Karpas-422 (cell line): ENCODE measurements at places on chromosomes 3 and 15. TPM values are rescaled to one million over a fixed set of nuclear protein-coding genes. Genes with fewer than 3 reads are reported as not detected.
A peak's percentile ranks its signal among the peaks of the same experiment; 100 is the strongest.

DNA sequence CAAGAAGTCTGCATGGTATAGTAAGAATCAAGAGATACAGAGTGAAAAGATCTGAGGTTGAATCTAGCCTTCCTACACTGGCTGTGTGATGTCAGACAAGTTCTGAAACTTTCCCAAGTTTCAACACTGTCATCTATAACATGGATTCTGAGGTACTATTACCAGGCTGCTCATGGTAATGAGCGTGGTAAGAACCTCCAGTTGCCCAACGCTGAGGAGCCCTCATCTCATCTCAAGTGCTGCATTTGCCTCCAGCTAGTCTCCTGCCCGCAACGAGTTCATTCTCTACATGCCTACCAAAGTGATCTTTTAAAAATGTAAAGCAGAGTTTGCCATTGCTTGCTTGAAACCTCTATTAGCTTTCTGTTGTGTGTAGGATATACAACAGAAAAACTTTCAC, 168.1 kb downstream of the NEK11 start:
- DNase-seq: no peak

The KLHL40 gene
- total RNA-seq: not detected in 2 replicates

The SEMA3G gene
- total RNA-seq: 0.11 TPM in 1 of 2 replicates, not detected in the other

The MUSTN1 gene
- total RNA-seq: 2.4 TPM in 1 of 2 replicates, not detected in the other

The ERC2 gene
- total RNA-seq: 0.43 and 3.7 TPM in 2 replicates

The CCR1 gene
- total RNA-seq: not detected in 2 replicates

- DNase-seq: no peak
Measured at GRCh38 chr3:141076036-141076773, 25.1 kb downstream of the SPSB4 start.

The PLSCR1 gene
- total RNA-seq: 16.0 and 26.2 TPM in 2 replicates

- DNase-seq: no peak
Measured at GRCh38 chr3:113659101-113659541, 37.3 kb downstream of the USF3 start.

DNA sequence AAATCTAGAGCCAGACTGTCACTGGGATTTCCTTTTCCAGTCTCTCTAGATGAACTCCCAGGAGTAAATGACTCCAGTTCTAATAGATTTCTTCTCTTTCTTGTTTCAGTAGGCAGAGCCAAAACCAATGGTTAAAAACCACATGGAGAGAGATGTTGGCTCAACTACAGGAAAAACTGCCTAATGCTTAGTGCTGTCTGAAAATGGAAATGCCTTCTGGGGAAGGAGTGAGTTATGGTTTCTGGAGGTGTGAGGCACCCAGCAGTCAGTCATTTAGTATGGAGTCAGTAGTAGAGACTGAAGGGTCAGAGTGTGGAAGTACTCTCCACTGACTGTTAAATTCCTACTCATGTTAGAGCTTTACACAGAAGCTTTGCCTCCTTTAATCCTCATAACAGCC, 136.7 kb downstream of the CCNL1 start:
- DNase-seq: no peak

- DNase-seq: no peak
Measured at GRCh38 chr15:69675731-69676130, 223.1 kb downstream of the RPLP1 start.

DNA sequence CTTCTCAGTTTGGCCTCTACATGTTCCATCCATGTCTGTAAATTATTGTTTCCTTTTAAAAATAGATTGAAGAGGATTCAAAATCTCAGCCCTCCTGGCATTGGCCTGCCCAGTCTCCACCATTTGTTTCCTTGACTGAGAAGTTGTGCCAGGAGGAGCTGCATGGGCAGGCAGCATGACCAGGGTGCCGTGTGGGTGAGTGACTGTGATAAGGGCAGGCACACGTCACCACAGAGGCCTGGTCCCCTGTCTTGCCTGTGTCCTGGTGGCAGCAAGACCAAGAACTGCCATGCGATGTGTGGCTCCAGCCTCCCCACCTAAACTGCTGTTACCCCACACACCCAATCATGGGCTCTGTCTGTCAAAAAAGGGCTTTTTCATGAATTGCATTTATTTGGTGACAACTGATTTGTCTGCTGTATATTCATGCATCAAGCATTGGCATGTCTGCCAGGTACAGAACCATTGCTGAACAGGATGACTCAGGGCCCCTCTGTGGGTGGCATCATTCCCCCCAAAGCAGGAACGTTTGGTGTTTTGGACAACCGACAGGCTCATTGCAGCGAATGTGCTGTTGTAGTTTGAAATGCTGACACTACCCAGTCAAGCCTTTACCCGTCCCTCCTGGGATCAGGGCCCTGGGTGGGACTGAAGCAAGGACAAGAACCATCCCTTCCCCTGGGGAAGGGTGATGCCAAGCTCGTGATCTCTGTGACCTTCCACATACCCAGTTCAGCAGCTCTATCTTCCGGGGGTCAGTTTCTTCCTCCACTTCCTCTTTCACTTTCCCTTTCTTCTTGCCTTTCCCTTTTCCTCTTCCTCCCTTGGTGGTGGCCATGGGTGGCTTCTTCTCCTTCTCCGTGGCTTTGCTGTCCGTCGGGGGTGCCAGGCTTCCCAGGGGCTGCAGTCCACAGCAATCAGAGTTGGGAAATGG, 51.6 kb downstream of the TRPM1 start:
- DNase-seq: peak; percentile 49

- no peak for DNase-seq
Measured at GRCh38 chr15:41347236-41347635, 14.6 kb downstream of the NUSAP1 start.

- DNase-seq: no peak
Measured at GRCh38 chr3:188807006-188807405, 364.8 kb upstream of the TPRG1 start.

GRCh38 chr3:107512108-107512507, 10.7 kb upstream of the BBX start:
- no peak for DNase-seq

DNA sequence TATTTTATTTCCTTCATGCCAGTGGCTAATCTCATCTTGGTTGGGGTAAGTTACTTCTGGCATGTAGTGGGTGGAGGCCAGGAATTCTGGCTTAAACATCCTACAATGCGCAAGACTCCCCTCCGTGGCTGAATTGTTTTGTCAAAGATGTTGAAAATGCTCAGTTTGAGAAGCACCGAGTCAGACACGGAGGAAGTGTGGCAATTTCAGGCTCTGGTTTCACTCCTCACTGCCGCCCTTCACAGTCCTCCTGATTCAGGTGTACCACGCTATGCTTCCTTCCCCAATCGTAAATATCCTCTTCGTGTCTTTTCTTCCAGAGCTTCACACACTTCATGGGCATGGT, 150.7 kb downstream of the OPA1 start:
- peak; percentile 47 for DNase-seq

DNA sequence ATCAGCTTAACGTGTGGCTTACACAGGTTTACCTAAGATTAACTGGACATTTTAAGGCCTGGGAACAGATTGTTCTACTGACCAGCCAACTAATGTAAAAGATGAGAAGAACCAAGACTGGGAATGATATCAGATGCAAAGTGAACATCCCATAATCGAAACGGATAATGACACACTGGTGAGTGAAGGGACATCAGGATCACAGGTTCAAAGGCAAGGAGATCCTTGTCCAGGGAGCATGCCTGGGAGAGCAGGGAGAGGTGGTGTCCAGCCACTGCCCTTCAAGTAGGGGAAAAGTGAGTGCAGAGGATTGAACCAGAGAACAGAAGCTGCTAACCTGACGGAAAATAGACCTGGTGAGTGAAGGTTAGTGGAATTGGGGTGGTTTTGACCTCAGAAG, 228.8 kb downstream of the RORA start:
- no peak for DNase-seq

- no peak for DNase-seq
Measured at GRCh38 chr3:102354818-102355515, 79.8 kb upstream of the ZPLD1 start.

The PRKCI gene
- total RNA-seq: 8.7 and 38.2 TPM in 2 replicates

The LRRIQ4 gene
- 0.07 and 0.22 TPM in 2 replicates for total RNA-seq

GRCh38 chr3:152688313-152688712, 146.6 kb upstream of the P2RY1 start:
- no peak for DNase-seq

DNA sequence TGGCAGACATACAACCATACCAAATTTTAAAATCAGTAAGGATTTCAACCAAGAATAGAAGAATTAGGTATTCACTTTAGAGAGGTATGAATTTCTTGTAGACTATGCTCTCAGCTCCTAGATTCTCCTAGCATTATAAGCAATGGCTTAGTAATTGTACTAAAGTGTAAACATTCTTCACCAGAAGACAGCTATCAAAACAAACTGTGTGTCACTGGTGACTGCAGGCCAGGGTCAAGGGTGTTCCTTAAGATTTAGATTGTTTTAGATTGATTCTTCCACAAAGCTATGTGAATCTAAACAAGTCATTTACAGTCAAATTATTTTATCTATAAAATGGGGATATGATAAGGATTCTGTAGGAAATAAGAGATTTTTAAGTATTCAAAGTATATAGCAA, 23.1 kb upstream of the GP5 start:
- no peak for DNase-seq

DNA sequence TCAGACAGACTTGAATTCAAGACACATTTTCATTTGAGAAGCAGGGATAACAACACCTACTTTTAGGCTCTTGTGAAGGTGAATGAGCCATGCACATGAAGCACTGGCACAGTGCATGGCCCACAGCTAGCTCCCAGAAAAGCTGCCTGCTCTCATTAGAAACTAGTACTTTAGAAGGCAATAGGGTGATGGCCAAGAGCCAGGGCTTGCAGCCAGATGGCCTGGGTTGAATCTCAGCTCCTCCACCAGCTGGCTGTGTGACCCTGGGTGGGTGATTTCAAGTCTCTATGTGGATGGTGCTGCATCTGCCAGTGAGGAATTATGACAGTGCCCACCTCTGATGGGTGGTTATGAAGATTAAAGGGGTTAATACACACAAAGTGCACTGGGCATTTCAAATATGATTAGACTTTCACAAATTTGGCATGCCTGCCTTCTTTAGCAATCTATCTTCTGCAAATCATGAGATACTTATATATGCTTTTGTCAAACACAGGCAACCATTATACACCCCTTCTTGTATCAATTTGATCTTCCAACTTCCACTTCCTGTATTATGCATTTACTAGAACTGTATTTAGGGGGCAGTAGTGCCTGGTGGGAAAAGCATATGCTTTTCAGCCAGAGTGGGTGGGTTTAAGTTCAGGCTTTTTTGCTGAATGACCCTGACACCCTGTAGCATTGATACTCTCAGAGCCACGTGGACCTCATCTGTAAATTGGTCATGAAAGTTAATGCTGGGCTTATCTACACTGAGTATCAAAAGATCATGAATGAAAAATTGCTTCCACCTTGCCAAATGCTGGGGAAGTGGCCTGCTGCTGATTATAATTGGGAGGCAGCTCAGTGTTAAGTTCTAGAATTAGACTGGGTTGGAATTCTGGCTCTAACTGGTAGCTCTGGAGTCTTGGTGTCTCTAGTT, 34.7 kb upstream of the RBP1 start:
- DNase-seq: peak; percentile 42

GRCh38 chr3:108847187-108847586, 24.6 kb downstream of the TRAT1 start:
- no peak for DNase-seq

The CIP2A gene
- 27.4 and 37.8 TPM in 2 replicates for total RNA-seq

The DAZL gene
- total RNA-seq: not detected in 2 replicates

The CAND2 gene
- total RNA-seq: 13.0 and 21.6 TPM in 2 replicates

GRCh38 chr3:65596571-65597225, 442.0 kb downstream of the MAGI1 start:
- DNase-seq: no peak

- no peak for DNase-seq
Measured at GRCh38 chr3:47273564-47273963, 9.0 kb downstream of the KIF9 start.

The GOLGA8S gene
- not detected in 2 replicates for total RNA-seq

DNA sequence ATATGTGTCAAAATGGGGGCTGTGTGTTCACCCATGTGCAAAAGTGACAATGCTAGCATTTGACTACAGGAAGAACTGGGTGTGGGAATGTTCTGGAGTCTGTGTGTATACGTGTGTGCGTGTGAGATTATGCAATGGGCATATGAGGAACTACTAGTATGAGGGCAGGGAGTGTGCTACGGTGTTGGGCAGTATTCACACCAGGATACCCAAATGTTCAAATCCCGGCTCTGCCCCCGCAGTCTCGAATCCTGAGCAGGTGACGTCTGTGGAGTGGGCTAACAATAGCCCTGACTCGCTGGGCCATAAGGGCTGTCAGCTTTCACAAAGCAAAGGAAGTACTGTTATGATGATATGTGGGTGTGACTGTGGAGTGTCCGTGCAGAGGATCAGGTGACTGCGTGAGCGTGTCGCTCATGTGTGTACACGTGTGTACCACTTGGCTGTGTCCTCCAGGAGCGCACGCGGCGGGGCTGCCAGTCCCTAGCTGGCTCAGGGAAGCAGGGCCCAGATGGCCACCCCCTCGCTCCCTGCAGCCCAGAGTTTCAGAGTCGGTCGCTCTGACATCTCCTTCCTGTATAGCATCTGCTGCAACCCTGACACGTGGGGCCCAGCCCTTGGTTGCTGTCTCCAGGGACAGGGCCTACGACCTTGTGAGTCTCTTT, 27.2 kb downstream of the IQSEC1 start:
- peak; percentile 83 for DNase-seq

GRCh38 chr3:70820397-70820796, 508.0 kb upstream of the MDFIC2 start:
- no peak for DNase-seq

DNA sequence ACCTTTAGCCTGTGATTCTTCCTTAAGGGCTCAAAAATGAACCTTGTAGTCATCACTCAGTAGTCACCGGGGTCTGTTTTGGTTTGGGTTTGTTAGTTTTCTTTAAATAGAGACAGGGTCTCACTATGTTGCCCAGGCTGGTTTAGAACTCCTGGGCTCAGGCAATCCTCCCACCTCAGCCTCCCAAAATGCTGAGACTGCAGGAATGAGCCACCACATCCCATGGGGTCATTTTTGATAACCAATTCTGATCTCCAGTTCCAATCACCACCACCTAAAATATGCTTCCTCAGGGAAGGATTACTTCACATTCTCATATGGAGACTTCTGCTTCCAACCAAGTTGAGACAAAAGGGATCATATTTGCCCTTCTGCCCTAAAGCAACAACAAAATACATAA, 22.1 kb downstream of the ATP13A3 start:
- no peak for DNase-seq

- no peak for DNase-seq
Measured at GRCh38 chr3:190345027-190345821, 23.0 kb upstream of the CLDN1 start.

The GABRR3 gene
- not detected in 2 replicates for total RNA-seq

DNA sequence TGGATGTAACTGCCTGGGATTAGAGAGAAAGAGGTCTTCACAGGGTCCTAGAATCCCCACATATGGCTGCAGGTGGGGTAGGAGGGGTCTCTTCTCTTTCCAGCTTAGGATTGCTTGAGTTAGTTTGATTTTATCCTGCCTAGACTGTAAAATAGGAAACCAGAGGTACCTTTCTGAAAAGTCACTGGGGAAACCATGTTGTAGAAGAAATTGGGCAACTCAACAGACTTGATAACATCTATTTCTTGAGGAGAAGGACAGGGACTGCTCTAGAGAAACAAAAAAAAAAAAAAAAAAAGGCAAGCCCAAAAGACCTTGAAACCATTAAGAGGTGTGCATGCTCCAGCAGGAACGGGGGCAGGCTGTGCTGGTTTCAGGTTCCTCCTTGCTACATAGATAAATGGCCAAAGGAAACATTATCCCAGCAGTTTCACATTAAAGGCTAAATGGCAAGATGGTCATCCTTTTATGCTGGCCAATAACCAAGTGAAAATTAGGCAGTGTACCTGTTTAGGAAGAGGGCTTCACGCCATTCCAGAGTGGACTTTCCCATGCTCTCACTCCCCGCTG, 116.1 kb downstream of the ALDH1A2 start:
- DNase-seq: no peak
